Cardiac ventricle fibroblast (primary cell): ENCODE measurements at places on chromosomes 4 and X. TPM values are rescaled to one million over a fixed set of nuclear protein-coding genes. Genes with fewer than 3 reads are reported as not detected.

The CSAG1 gene
- total RNA-seq: not detected in 2 replicates

The ZCCHC12 gene
- total RNA-seq: not detected in 2 replicates

The F11 gene
- not detected in 2 replicates for total RNA-seq

The CDX4 gene
- total RNA-seq: not detected in 2 replicates

The RADX gene
- 0.19 TPM in 1 of 2 replicates, not detected in the other for total RNA-seq

The SHOX gene
- total RNA-seq: not detected in 2 replicates
